ENCODE measurements at places on chromosomes 5 and 9.

DNA sequence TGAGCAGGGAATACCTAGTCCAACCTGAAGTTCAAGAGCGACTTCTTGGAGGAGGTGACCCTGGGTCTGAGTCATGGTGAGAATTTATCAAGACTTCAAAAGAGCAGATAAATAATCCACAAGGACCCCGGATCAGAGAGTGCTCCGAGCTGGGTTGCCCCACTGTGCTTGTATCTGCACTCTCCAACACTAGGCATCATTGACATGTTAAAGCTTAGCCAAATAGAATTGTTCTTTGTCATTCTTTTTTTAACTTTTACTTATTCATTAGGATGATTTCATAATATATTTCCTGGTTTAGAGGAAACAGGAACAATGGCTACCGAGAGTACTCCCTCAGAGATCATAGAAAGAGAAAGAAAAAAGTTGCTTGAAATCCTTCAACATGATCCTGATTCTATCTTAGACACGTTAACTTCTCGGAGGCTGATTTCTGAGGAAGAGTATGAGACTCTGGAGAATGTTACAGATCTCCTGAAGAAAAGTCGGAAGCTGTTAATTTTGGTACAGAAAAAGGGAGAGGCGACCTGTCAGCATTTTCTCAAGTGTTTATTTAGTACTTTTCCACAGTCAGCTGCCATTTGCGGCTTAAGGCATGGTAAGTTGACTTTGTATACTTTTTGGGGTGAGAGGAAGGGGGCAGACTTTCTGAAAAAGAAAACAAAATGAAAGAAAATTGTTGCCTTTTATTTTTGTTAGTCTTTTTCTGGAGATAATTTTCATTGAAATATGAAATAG lies at the start of gene CARD6:
CARD6 (plus strand) TSS at position 300 of the 738 bp plus-strand sequence; CDS start at position 316, 16 bp downstream.
- DNase-seq: no peak

DNA sequence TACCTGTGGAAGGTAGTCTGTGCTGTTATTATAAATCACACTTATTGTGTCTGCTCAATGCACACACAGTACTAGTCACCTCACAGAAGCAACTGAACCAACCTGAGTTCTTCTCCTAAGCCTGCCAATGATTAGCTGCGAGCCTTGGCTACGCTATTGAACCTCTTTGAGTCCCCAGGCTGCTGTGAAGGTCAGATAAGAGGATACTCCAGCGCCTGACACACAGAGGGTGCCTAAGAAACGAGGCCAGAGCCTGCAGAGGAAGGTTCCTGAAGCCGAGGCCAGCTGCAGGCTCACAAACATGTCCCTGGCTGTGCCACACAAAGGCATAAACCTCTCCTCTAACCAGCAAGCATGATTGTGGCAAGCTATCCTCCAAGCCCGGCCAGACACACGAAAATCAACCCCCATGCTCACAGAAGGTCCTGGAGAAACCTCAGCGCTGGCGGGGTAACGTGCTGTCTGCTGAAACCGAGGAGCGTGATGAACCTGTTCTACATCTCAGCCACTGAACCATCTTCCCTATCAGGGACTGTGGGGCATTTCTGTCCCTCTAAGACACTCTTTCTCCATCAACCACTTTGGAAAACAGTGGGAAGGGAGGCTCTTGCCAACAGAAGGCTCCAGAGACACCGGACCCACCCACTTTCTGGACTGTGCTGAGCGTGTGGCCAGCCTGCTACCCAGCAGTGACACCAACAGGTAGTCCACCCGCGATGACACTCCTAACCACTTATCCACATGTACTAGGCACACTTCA lies 53.2 kb upstream of the SLC25A51 start:
- DNase-seq: no peak

DNA sequence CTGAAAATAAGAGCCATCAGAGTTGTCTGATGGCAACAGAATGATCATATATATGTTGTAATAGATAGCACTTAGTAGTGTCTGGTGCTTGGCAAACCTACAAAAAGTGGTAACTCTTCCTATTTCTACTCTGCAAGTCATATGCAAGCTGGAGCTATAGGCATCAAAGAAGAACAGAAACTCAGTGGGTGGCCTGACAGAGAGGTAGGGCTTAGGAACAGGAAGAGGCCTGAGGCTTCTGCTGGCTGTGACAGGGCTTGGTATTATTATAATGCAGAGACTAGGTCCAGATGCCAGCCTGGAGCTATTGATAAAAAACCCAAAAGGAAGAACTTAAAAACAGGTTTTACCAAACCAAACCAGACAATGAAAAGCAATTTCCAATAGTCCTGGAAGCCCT lies 4.4 kb upstream of the DIAPH1 start:
- DNase-seq: no peak

- DNase-seq: no peak
Measured at GRCh38 chr9:96553070-96553469, 66.6 kb downstream of the CDC14B start.

DNA sequence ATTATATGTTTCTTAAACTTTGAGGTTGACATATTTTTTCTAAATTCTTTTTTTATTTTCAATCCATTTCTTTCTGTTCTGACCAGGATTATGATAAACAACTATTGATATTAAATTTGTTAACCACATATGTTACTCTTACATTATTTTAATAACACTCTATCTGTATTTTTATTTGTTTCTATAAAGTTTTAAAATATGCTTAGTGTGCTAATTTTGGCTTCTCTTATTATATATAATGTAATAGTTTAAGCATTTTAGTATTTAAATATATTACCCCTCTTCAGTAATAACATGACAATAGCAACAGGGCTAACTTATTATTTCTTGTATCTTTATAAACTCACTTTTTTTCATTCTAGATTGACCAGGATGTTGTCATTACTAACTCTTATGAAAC lies 137.8 kb downstream of the NIPBL start:
- no peak for DNase-seq

DNA sequence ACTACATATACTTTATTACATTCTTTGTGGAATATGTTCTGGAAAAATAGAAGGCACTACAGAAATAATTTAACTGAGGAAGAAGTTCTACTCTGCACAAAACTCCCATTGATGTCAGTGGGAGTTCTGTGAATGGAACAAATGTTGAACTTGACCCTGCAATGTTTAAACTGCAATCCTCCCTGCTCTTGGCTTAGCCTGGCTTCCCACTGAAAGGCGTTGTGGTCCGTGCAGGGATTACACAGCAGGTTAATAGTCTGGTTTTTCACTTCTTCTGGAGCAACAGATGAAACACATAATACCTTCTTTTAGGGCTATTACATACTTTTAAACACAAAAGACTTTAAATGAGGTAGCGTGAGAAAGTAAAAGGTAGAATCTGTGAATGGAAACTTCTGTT lies 12.9 kb upstream of the ERBIN start:
- DNase-seq: no peak

DNA sequence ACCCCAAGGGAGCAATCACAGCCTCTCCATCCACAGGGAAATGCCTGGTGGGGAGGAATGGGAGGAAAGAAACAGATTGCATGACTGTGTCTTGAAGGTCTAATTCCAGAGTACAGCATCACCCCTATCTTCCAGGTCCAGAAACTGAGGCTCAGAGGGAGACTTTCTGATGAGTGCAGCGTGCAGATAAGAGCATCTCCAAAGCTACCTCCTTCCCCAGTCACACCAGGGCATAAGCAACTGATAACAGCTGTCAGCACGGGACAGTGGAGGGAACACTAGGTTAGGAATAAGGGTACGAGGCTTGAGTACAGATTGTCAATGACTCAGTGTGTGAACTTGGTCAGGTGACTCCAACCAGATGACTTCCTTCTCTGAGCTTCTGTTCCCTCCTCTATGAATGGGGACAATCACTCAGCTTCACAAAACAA lies 126.9 kb downstream of the KCNIP1 start:
- peak; percentile 63 for DNase-seq
